Left ventricle myocardium superior (tissue), 1 donor: ENCODE measurements at places on chromosomes 2 and 18.

GRCh38 chr2:4214444-4215205 lies 511.2 kb downstream of the DCDC2C start:
- no peak for DNase-seq

DNA sequence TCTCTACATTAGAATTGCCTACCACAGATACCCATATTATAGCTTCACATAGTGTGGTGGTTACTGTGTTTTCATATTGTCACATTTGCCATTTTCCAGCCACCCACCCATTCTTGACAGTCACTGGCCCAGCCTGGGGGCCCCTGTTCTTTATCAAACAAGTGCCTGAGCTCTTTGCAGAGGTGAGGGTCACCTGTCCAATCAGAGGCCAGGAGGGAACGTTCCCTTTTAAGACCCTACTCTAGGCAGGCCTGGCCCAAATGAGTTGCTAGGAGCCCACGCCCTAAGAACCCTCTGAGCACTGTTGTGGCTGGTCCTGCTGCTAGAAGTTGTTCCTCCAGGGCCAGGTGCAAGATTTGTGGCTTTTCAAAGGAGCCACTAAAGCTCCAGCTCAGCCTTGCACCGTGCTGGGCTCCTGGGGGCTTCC lies 5.2 kb downstream of the IL37 start:
- no peak for DNase-seq

GRCh38 chr2:7915302-7916091 lies 766.4 kb upstream of the ID2 start:
- DNase-seq, result no peak

DNA sequence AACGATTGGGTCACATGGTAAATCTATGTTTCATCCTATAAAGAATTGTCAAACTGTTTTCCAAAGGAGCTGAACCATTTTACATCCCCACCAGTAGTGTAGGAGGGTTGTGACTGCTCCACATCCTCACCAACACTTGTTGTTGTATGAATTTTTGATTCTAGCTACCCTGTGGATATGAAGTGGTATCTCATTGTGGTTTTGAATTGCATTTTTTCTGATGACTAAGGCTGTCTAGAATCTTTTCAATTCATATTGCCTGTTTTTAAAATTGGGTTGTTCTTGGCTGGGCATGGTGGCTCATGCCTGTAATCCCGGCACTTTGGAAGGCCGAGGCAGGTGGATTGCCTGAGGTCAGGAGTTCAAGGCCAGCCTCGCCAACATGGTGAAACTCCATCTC lies 44.5 kb downstream of the TXNL1 start:
- DNase-seq, result no peak

- DNase-seq, result no peak
These were observed 98.2 kb upstream of the TRIB2 start for GRCh38 chr2:12618576-12618975.

DNA sequence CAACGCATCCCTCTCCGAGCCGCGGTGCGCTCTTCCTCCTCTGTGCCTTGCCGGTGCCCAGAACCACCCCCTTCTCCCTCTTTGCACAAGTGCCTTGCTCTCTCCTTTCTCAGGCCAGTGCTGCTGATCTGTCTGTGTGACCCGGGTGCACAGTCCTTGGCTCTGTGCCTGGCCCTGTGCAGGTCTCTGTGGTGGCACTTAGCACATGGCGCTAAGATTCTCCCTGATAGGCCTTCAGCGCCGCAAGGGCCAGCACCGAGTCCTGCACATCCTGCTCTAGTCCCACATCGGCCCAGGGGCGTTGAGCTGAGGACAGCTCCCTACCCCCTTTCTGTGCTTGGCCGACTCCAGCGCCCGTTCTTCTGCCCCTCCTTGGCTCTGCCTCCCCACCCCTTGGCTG lies 136.1 kb downstream of the NEDD4L start:
- no peak for DNase-seq

DNA sequence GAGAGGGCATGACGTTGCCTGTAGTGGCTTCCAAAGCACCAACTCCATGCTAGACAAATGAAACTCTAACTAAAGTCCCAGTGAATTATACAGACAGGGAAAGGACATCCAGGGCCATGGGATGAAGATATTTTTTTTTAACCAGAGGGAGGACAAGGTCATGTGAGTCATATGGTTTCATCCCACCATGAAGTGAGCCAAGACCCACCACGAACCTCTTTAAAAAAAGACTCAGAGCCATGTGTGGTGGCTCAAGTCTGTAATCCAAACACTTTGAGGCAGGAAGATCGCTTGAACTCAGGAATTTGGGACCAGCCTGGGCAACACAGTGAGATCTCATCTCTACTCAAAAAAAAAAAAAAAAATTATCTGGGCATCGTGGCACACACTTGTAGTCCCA lies 115.2 kb downstream of the LIPG start:
- no peak for DNase-seq

- DNase-seq, result no peak
These were observed 146.9 kb downstream of the DOCK10 start for GRCh38 chr2:224895377-224895776.

- peak; percentile 18 for DNase-seq
These were observed 321.4 kb downstream of the IRS1 start for GRCh38 chr2:226478109-226478809.

DNA sequence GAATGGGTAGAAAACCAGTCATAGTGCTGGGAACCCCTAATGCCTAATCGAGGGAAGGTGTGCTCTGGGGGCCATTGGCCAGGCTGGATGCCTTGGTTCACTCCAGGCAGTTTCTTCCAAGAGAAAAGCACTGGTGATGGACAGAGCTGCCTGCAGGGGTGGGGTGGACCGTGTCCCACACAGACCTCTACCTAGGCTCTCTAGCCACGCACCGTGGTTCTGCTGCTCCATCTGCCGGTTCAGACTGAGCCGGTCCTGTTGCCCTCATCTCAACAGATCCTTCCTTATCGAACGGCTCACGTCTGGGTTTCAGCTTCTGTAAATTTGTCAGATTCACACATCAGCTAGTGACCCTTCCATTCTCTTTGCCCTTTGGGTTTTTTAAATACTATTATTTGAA lies 46.4 kb downstream of the RALB start:
- no peak for DNase-seq

DNA sequence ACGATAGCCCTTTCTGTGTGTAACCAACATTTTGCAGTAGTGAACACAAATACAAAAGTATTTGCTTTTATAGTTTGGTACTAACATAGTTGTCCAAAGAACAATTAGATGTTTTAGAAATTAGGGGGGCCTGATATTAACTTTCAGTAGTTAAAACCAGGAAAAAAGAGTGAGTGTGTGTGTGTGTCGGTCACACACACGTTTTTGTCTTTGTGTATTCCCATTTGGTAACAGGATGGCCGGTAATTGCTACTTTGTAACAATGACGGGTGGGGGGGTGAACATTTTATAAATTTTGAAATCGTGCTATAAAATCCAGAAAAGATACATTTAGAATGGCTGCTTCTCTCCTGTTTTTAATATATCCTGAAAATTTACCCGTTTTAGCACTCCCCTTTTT lies 1.5 kb downstream of the PPIG start:
- DNase-seq, result no peak

DNA sequence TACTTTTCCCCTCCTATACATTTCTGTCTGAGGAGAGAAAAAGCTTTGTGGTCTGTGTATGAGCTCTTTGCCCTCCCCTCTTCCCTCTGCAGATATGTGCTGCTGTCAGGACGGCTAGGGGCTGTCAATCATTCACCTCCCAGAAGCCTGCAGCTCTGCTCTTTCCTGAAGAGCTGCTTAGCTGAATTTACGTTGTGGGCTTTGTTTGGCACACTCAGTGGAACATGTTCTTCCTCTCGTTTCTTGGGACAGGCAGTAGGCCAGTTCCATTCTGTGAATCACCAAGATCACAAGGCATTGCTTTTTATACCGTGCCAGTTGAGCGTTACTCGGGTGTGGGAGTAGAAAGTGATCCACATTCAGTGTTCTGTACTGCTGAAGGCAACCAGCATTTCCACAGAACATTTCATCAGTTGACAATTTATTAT lies 136.7 kb downstream of the LAMA3 start:
- DNase-seq, result peak; percentile 46
